ENCODE measurements at places on chromosomes 11 and 22. TPM values are rescaled to one million over a fixed set of nuclear protein-coding genes. Genes with fewer than 3 reads are reported as not detected.

Gene NAT10
- total RNA-seq = 74.7 TPM

Gene CNTF
- 5.2 TPM for total RNA-seq

Gene TNKS1BP1
- 151 TPM for total RNA-seq

Gene CDHR5
- 5.0 TPM for total RNA-seq

Gene YPEL1
- 3.3 TPM for total RNA-seq

Gene OR2AG2
- not detected for total RNA-seq

Gene PAX6
- total RNA-seq = 0.87 TPM

Gene PATE3
- not detected for total RNA-seq

Gene SPA17
- total RNA-seq = 5.4 TPM

Gene APOBEC3H
- not detected for total RNA-seq

Gene CEP126
- 3.8 TPM for total RNA-seq

Gene NRXN2
- total RNA-seq = not detected

Gene ABTB2
- total RNA-seq = 24.6 TPM

Gene SCARF2
- 0.68 TPM for total RNA-seq

Gene CLDN5
- total RNA-seq = not detected

Gene IL18
- 121 TPM for total RNA-seq

Gene CABP4
- 25.4 TPM for total RNA-seq

Gene BDNF
- total RNA-seq = 8.3 TPM

Gene MCHR1
- total RNA-seq = not detected

Gene CFAP300
- 2.9 TPM for total RNA-seq

Gene SLCO2B1
- 0.27 TPM for total RNA-seq

Gene LZTR1
- total RNA-seq = 49.3 TPM

Gene SMC1B
- not detected for total RNA-seq

Gene PANX3
- total RNA-seq = not detected

Gene OR52B6
- not detected for total RNA-seq

Gene MMP1
- 33.5 TPM for total RNA-seq

Gene NAV2
- total RNA-seq = 21.4 TPM

Gene C11orf97
- total RNA-seq = not detected

Gene VPREB1
- not detected for total RNA-seq

Gene MRGPRX3
- total RNA-seq = not detected

Gene NTM
- total RNA-seq = not detected

Gene ROBO4
- not detected for total RNA-seq

Gene OOSP4A
- not detected for total RNA-seq

Gene TMEM151A
- 1.4 TPM for total RNA-seq

Gene TSGA10IP
- not detected for total RNA-seq

Gene POU2F3
- 3.3 TPM for total RNA-seq

Gene MS4A15
- total RNA-seq = not detected

Gene PARVA
- 22.9 TPM for total RNA-seq

Gene TRIOBP
- total RNA-seq = 86.5 TPM

Gene EFCAB6
- total RNA-seq = 2.2 TPM

Gene RAG2
- not detected for total RNA-seq

Gene HIC2
- 7.7 TPM for total RNA-seq

Gene RIMBP3C
- total RNA-seq = not detected

Gene MMP8
- total RNA-seq = not detected

Gene MAML2
- total RNA-seq = 16.7 TPM

Gene TMPRSS13
- 1.4 TPM for total RNA-seq

Gene SPDYC
- total RNA-seq = not detected

Gene MUC5AC
- 145 TPM for total RNA-seq

Gene MMP27
- total RNA-seq = not detected
